ENCODE measurements at places on chromosomes 2 and 18.

GRCh38 chr18:49024804-49025421 is 74.1 kb upstream of the SMAD7 start:
- DNase-seq = peak; percentile 17

DNA sequence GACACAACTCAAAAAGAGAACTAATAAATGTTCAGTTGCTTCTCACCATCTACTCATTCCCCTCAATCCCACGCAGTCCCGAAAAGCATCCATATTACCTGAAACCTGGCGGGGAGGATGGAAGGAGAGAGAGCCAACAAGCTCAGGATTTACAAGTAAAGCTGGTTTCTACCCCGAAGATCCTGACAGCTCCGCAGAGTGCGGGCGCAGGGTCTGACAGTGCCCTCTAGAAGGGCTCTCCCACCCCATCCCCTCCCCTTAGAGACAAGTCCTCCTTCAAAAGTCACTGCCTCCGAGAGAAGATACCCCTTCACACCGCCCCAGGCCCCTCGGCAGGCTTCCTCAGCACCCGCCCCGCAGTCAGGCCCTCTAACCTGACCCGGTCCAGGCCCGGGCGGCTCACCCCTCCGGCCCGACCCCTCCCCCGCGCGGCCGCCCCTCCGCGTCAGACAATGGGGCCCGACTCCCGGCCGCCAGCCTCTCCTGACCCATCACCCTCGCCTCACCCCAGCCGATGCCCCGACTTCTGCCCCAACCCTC is 550 bp downstream of the RAB1A start:
- DNase-seq = peak; percentile 65

DNA sequence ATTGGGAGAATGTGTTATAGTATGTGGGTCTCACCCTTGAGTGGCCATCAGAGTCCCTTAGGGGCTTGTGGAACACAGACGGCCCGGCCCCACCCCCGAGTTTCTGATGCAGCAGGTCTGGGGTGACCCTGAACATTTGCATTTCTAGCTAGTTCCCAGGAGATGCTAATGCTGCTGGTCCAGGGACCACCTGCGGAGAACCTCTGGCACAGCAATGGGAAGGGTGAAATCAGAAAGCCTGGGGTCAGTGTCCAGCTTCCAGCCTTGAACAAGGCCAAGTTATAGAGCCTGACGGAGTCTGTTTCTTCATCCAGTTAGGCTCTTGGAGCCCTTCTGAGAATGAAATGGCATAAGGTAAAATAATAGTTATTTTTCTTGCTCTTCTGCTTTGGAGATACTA is 126.5 kb downstream of the RGPD3 start:
- no peak for DNase-seq

GRCh38 chr18:62876111-62876510 is 160.8 kb downstream of the PHLPP1 start:
- DNase-seq = no peak

DNA sequence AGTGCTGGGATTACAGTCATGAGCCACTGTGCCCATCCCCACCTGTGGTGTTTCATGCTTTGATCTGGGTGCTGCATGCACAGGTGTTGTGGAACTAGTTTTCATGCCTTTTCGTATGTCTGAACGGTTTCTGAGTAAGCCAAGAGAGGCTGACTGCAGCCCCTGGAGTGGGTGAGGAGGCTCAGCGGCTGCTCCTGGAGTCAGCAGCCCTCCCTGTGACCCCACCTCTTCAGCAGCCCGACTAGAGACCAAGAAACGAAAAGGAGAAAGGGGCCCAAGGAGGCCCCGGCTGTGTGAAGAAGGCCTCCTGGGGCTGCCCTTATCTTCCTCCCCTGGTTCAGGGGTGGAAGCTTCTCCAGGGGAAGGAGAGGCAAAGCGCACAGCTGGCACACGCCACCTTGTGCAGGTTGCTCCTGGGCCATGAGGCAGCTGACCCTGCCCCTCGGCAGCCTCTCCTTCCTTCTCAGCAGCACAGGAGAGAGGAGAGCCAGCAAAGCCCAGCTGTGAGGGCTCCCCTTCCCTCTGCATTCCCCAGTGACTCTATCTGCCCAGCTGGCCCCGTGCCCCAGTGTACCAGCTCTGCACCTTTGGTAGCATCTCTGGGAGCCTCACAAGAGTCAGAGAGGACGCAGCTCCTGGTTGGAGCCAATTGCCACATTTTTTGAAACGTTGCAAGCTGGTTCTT is 182.5 kb upstream of the HS6ST1 start:
- DNase-seq = no peak

DNA sequence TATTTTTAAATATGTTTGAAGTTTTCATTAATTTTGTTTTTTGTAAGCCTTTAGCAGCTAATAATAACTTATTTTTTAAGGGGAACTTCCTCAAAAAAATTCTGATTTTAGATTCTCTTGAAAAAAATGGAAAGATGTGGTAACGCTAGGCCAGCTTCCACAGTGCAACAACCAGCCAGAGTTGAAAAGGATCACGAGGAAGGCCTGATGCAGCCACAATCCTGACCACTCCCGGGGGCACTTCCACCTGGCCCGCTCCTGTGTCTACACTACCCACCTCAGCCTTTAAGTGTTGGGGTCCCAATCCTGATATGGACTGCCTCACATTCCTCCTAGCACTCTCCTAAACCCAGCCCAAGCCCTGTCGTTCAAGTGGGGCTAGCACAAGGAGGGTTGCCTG is 101.1 kb downstream of the TMEM17 start:
- no peak for DNase-seq

- no peak for DNase-seq
These were observed 15.8 kb upstream of the COL6A3 start for GRCh38 chr2:237429753-237430152.

- DNase-seq = no peak
These were observed 35.7 kb downstream of the MOGAT1 start for GRCh38 chr2:222707102-222707688.

- no peak for DNase-seq
These were observed 295.4 kb upstream of the SPRED2 start for GRCh38 chr2:65727816-65728215.

DNA sequence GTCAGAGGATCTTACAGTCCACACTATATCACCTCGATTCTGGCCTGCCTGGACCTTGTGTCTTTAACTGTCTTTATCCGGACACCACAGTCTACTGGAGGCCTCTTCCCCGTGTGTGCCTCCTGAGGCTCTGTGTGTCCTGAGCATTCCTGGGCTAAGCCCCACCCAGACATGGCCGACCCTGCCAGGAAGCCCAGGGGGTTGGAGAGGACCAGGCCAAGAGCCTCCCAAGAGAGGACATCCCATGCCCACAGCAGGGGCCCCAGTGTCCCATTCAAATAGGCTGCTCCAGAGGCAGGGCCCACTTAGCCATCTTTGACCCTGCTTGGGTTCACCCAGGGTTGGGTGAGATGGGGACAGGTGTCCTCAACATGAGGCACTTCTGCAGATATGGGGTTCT is 84.7 kb upstream of the OTOS start:
- peak; percentile 17 for DNase-seq

DNA sequence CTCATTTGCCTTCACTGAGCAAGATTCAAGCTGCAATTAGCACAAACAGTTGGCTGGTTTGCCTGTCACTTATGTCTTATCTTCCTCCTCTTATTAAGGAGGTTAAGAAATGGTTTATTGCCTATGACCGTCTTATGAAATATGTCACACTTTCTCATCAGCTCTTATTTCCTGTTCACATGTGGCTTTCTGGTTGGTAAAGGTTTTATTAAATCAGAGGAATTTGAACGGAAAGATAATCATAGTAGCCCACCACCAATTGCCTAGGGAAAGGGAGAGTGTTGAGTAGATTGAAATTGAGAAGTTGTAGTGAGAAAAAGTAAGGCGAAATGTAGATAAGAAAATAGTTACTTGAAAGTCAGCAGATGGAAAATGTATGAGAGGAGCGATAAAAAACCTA is 4.2 kb upstream of the IL1R1 start:
- DNase-seq = no peak

GRCh38 chr2:230000118-230000841 is 68.4 kb downstream of the SLC16A14 start:
- DNase-seq = no peak

GRCh38 chr2:155022531-155022930 is 324.0 kb downstream of the KCNJ3 start:
- DNase-seq = no peak

GRCh38 chr2:120267348-120267747 is 14.7 kb downstream of the RALB start:
- no peak for DNase-seq

DNA sequence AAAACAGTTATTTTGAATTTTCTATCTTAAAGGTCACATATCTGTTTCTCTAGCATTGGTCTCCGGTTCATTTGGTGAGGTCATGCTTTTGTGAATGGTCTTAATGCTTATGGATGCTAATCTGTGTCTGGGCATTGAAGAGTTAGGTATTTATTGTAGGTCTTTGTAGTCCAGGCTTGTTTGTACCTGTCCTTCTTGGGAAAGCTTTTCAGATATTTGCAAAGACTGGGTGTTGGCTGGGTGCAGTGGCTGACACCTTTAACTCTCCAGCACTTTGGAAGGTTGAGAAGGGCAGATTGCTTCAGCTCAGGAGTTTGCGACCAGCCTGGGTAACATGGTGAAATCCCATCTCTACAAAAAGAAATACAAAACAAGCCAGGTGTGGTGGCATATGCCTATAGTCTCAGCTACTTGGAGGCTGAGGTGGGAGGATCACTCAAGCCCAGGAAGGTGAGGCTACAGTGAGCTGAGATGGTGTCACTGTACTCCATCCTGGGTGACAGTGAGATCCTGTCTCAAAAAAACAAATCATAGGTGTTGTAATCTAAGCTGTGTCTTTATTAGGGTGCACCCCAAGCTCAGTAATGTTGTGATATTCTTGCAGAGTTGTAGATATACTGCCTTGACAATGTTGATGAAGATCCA is 82.3 kb downstream of the FAM117B start:
- no peak for DNase-seq

GRCh38 chr2:29834624-29835023 is 86.8 kb downstream of the ALK start:
- DNase-seq = no peak

GRCh38 chr2:40363631-40364030 is 88.3 kb downstream of the SLC8A1 start:
- DNase-seq = no peak

DNA sequence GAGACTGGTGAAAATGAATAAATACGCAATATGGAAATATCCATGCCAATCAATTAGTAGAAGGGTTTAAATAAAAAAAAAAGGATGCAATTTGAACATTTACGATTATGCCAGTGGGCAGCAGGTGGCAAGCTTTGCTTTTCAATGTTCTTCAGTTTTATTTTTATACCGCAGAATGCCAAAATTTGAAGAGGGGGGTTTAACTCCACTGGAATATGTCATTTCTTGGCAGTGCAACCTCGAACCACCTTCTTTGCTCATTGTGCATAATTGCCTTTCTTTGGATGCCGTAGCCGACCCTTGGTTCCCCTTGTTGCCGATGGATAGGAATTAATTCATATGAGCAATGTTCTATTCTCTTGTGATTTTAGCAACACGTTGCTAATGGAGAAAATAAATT is 88.0 kb downstream of the LTBP1 start:
- DNase-seq = no peak

DNA sequence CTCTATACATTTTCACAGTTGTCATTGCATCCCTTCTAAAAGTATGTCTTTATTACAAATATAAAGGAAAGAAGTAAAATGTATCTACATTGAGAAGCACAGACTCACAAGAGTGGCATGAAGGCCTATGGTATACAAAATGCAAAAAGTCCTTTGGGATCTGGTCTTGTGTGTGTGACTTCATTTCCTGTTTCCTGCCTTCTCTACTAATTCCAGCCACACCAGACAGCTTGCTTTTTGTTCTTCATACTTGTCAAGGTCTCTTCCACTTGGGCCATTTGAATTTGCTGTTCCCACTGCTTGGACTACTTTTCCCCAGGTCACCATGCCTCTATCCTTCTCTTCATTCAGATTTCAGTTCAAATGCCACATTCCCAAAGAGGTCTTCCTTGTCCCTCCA is 6.7 kb upstream of the PNO1 start:
- DNase-seq = no peak

GRCh38 chr18:25686960-25687500 is 335.1 kb upstream of the ZNF521 start:
- DNase-seq = no peak

- DNase-seq = no peak
These were observed 25.1 kb downstream of the ACVR2A start for GRCh38 chr2:147869934-147870333.

DNA sequence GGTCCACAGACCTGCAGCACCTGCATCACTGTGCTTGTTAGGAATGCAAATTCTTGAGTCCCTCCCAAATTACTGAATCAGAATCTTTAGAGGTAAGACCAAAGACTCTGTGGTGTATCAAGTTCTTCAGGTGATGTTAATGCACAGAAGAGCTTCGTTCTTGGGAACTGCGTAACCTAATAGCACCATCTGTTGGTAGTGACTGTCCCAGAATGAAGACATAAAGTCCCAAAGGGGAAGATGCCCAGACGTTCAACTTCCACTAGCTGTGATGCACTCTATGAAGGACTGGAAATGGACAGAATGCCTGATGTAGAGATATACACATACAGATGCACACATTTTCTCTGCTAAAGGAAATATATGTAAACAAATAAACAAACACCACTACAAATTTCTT is 576.0 kb downstream of the LRP1B start:
- no peak for DNase-seq

- DNase-seq = no peak
These were observed 762 bp downstream of the YIPF4 start for GRCh38 chr2:32278478-32278853.

DNA sequence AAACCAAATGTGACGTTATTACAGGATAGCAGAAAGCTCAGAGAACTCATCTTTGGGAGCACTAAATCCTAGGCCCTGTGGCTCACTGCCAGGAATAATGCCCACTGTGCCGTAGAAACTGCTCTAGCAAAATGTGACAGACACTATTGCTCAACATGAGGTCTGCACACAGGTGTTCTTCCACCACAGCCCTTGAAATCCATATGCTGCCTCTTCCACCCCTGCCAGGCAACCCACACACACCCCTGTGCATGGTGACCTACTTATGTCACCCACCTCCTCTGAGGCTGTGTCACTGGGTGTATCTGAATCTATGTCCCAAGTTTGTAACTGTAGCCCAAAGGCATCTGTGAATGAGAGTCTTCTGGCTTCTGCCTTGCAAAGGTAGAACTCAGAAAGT is 66.1 kb upstream of the MBOAT2 start:
- no peak for DNase-seq

- DNase-seq = no peak
These were observed 86.0 kb upstream of the AFF3 start for GRCh38 chr2:100228415-100228814.

All from activated CD4-positive, CD25-positive, alpha-beta regulatory T cell treated with anti-CD3 and anti-CD28 coated beads, Interleukin-2, amount 50 U/mL, for 72 hours (primary cell).